ENCODE measurements at places on chromosomes 2 and 18.

GRCh38 chr18:37225279-37225678 is 340.3 kb downstream of the CELF4 start:
- DNase-seq: no peak

GRCh38 chr18:48947560-48947959 is 3.2 kb downstream of the SMAD7 start:
- DNase-seq: no peak

GRCh38 chr2:144084114-144084661 is 435.7 kb downstream of the ZEB2 start:
- DNase-seq: no peak

DNA sequence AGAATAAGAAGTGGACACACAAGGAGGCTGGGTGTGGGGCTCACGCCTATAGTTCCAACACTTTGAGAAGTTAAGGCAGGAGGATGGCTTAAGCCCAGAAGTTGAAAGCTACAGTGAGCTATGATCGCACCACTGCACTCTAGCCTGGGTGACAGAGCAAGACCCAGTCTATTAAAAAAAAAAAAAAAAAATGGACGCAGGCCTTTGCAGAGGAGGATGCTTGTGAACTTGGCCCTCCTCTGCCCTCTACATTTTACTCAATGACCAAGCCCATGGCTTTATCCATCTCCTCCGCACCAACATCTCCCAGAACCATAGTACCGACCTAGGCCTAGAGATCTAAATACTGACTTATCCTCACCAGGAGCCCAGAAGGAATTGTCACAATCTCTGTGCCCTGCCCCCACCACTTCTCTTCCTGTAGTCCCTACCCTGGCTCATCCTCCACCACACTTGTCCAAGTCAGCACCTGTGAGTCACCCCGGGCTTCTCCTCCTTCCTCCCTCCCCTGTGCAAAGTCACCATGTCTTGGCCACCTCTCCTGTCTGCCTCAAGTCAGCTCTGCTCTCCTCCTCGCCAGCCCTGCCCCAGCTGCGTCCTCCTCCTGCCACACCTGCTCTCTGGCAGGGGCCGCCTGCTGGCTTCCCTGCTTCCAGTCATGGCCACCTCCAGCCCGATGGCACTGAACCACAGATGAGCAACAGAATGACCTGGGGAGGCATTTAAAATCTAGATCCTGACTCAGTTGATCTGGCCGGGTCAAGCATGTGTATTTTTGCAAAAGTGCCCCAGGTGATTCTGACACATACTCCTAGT is 35.8 kb upstream of the ASPRV1 start:
- DNase-seq: peak; percentile 31

DNA sequence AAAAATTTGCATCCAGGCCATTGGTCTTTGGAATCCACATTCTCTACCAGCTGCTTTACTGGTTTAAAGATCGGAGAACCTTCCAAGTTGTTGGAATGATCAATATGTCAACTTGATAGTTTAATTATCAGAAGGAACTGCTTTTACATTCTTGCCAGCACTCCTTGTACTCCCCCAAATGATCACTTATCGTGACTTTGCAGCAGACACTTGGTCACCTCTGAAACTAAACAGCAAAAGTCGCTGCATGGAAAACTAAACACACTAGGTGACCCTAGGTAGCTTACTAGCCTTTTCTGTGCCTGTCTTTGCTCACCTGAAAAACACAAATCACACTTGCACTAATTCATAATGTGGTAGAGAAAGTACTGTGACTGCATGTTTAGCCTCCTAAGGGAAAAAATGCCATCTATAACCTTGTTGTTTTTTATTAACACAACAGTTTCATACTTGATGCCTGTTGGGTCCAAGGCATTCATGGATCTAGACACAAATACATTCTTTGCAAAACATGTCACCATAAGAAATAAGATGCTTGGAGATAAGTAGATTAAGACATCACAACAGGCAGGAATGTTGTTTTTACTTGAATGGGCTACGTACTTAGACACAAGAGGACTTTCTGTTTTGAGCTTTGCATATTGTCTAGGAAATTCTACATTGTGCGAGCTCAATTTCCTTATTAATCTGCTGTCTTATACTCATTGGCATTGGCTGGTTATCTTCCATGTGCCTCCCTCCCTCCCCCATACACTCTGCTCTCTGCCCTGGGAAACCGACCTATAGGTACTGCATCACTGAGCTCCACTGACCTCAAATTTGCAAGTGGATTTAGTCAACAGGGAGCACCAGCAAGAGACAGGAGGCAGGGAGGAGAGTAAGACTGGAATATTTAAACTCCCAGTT is 219.1 kb upstream of the STK17B start:
- no peak for DNase-seq

DNA sequence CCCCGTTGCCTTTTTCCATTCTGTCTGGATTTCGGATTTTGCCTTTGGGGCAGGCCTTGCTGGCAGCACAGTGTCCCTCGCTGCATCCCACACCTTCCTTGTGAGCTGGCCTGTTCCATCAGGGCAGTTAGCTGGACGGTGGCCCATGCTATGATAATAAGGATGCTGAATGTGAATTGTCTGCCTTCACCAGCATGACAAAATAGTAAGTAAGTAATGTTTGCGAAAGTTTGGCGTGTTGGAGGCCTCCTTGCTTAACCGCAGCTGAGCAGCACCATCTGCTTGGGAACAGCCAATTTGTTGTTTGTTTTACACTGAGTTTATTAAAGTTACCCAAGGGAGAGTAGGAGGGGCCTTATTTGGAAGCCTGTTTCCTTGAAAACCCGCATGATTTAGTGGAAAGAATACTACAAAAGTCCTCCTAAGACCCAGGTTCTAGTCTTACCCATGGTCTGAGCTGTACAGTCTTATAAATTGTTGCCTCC is 469.7 kb upstream of the FANCL start:
- DNase-seq: no peak

GRCh38 chr2:54642677-54643430 is 80.6 kb upstream of the EML6 start:
- DNase-seq: no peak

GRCh38 chr2:111032721-111033429 is 87.8 kb upstream of the BCL2L11 start:
- no peak for DNase-seq

- DNase-seq: no peak
Observed at GRCh38 chr18:65762556-65762955, 11.7 kb downstream of the CDH7 start.

GRCh38 chr2:181312515-181312927 is 144.7 kb upstream of the ITGA4 start:
- DNase-seq: peak; percentile 65

- DNase-seq: no peak
Observed at GRCh38 chr2:223594831-223595230, 7.3 kb downstream of the SCG2 start.

- peak; percentile 47 for DNase-seq
Observed at GRCh38 chr2:241950413-241951315, 81.1 kb downstream of the RTP5 start.

DNA sequence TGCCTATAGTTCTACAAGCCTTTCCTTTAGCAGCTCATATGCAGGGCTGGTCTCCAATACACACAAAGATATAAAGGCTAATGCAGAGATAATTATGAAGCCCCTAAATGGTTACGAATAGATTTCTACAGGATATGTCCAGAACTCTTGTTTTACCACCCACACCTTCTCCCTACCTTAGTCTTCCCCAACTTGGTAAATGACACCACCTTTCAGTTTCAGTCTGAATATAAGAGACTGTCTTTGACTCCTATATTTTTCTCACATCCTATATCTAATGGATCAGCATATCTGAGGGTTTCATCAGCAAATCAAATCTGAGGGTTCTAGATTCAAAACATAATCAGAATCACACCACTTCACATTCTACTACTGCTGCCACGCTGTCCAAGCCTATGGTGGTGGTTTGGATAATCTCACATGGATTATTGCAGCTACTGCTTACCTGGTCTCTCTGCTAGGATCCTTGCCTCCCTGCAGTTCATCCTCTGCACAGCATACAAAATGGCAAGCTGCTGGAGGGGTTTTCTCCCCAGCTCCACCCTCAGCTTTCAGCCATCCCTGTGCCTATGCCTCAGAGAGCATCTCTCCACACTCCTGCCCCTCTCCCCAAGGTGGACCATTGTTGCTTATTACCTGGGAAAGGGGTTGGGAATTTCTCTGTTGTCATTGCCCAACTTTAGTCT is 178.0 kb upstream of the SPOPL start:
- no peak for DNase-seq

DNA sequence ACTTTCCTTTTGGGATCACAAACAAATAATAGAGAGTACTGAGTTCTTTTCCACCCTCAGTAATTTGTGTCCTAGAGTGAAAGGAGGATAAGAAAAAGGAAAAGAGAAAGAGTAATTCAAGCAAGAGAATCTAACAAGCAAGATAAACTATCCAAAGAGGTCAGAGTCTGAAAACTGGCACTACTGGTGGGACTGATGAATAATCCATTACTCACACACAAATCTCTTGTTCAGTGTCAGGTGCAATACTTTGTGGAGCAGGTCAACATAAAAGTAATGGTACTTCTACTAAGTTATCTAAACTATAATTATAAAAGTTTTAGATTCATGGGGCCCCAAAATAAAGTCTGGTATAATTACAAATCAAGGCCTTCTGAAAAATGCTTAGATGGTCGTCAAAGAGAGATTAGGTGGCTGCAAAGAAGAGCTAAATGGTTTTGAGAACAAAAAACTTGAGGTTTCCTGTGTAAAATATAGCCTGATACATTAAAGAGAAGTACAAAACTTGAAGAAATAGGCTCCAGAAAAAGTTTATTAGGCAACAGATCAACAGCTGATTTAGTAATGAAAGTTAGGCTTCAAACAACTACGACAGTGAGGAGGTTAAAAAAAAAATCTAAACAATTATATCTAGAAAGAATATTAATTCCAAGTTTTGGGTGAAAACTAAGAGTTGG is 109.4 kb downstream of the BAZ2B start:
- DNase-seq: no peak

DNA sequence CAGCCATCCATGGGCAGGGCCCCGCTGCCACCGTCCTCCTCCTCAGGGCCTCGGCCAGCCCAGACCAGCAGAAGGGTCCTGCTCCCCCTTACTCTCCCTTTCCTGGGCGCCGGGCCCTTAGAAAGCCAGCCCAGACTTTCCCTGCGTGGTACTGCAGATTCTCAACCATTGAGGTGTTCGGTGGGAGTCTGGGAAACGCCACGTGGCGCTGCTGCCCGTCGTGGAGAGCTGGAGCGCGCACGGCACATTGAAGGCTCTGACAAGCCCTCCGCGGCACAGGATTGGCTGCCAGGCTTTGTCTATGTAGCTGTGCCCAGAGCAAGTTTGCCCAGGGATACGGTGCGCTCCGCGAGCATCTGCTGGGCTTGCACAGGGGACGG is 10.4 kb upstream of the KLHL30 start:
- DNase-seq: no peak

DNA sequence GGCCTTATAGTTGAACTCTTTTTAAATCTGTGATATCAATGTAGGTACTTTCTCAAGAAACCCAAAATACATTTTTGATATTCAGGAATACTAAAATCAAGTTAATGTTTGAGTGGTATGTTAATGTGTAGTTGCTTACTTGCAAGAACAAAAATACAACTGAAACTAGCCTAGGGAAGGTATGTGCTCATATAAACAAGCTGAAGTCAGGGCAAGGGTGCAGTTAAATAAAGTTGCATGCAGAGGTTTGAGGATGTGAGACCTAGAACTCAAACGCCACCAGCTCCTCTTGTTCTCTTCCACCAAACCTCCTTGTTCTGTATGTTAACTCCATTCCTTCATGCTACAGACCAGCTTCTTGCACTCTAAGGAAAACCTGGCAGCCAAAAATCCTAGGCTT is 388.3 kb upstream of the SMIM21 start:
- no peak for DNase-seq

DNA sequence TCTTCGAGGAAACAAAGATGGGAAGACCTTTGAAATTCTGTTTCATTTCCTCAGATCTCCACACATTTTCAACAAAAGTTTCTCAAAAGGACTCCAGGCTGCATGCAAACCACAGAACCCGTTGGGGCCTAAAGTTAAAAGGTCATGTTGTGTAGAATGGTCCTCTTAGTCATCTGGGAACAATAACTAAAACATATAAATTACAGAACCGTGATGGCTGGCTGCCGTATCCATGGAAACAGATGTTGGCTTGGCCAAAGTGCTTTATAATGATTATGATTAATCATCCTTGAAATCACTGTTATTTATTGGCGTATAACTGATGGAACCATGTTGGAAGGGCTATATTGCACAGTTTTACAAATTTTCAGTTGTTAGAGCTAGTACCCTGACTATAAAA is 182.8 kb upstream of the CRIM1 start:
- no peak for DNase-seq

DNA sequence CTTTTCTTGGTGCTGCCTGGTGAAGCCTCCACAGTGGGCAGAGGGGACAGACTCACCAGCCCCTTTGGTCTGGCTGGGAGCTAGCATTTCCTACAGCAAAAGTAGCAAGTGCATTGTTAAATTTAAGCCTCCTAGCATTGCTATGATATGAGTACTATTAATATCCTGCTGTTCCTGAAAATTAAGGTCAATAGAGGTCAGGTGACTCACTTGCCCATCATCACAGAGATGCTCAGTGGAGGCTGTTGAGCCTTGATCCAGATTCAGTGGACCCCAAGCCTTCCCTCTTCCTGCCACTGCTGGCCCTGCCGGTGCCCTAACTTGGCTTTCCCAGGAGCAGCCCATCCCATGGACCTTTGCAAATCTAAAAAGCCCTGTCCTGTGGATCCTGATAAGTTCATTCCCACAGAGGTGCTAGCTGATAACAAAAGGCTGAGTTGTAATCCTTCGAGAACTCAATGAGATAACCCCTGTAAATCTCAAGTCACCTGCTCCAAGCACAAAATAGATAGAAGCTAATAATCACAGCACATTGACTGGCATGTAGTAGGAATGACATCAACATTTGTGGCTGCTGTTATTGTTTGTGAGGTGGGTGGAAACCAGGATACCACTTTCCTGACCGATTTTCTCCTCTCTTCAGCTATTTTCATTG is 84.4 kb downstream of the THNSL2 start:
- DNase-seq: no peak

GRCh38 chr2:30744823-30745222 is 62.4 kb downstream of the CAPN13 start:
- DNase-seq: no peak

DNA sequence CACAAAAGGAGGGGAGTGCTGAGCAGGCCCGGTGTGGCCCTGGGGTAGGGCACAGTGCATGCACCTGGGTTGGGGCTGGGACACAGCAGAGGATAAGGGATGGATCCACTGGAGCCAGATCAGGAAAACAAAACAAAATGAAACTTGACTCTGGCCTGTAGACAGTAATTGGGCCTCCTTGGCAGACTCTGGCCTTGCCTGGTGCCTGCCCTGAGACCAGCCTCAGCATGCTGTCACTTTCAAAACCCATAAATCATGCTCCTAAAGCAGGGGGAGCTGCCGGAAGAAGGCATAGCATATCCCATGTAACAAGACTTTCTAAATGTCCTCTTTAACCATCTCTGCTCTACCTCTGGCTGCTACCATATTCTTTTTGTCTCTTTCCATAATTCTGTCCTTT is 61.1 kb upstream of the IGFBP5 start:
- no peak for DNase-seq
